ENCODE measurements at places on chromosomes 5 and 9.
A peak's percentile ranks its signal among the peaks of the same experiment; 100 is the strongest.

DNA sequence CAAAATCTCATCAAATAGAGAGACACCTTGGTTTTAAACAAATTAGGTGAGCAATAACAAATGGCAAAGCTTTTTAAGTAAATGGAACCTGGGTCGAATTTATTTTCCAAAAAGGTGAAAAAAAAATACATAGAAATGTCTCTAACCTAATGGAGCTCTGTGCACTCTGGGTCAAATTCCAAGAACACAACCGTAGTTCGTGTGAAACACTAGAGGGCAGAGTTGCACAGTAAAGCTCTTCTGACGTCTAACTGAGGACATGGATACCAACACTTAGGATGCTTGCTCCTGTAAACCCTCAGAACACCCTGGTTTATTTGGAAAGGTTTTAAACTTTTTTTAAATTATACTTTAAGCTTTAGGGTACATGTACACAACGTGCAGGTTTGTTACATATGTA is 18.9 kb downstream of the MARCHF11 start:
- peak; percentile 42 for DNase-seq

DNA sequence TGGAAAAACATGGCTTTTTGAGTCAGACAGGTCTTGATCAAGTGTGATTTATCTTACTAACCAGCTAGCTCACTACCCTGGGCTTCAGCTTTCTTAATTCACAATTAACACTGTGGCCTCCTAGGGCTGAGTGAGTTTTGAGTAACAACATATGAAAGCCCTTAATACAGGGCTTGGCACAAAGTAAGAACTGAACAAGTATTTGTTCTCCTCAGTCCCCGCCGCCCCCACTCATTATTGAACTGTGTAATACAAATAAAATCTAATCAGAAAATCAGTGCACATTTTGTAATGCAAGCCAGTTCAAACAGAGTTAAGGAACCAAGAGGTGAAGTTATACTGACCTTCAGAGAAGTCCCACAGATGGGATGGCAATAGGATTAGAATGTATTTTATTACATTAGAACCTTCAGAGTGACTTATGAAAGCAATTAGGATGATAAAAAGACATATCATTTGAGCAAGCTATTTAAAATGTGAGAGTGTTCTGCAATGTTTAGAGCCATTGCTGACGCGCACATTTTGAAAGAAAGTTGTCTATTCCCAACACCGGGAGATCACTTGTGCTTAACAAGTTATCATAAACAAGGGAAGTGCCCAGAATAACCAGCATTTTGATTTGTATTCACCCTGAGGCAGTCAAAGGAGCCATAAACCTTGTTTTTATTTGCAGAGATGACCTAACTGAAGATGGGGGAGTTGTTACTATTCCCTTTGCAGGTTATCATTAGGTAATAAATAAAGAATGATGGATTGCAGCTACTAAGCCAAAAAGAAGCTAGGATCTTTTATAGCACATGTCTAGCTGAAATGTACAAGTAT is 19.4 kb downstream of the ADAMTS16 start:
- no peak for DNase-seq

DNA sequence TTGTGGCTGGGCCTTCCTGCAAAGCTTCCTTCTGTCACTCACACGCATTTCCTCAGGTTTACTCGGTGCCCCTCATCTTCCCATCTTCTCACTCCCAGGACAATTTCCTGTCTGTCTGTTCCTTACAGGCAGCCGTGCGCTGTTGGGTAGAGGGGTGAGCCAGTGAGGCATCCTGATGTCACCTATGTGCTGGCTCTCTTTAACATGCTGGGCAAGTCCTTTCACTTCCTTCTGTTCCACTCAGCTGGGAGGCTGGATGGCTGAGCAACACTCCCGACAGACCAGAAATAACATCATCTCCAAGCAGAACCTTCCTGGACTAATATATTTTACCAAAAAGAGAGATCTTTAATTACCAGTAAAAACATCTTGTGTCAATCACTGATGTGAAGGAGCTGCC is 103.0 kb downstream of the HSD17B3 start:
- no peak for DNase-seq

DNA sequence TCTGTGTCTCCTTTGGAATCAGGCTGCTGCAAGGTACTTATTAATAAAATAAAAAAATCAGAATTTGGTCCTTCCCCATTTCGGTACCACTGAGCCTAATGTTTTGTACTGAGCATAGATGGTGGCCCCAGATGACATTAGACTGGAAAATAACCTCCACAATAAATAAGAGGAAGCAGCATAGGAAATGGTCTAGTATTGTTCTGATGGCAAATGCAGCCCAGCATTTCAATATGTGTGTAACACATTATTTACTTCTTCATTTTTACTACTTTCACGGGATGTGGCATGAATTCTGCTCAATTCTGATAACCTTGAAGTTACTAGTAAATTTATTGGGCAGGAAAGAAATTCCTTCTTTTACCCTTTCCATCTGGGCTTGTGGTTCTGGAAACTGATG is 295.6 kb downstream of the ADGRV1 start:
- no peak for DNase-seq

GRCh38 chr5:94908889-94909480 is 290.5 kb downstream of the SLF1 start:
- DNase-seq = no peak

DNA sequence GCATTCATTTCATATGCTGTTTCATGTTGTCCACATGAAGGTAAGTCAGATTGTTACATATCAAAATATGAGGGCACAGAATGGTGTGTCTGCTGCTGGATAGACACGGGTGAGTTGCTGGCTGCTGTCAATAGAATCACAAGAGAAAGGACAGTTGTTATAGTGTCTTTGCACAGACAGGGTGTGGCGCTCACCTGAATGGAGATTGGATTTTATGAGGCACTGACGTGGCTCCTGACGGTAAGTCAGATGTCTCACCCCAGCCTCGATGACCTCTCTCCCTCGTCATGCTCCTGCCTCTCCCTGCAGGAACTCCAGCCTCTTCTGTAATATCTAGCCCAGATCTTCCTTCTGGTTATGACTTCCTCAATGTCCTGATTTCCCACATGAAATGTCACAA is 75.4 kb upstream of the SELENOP start:
- no peak for DNase-seq

- no peak for DNase-seq
These were observed 31.4 kb upstream of the MTAP start for GRCh38 chr9:21770871-21771560.

DNA sequence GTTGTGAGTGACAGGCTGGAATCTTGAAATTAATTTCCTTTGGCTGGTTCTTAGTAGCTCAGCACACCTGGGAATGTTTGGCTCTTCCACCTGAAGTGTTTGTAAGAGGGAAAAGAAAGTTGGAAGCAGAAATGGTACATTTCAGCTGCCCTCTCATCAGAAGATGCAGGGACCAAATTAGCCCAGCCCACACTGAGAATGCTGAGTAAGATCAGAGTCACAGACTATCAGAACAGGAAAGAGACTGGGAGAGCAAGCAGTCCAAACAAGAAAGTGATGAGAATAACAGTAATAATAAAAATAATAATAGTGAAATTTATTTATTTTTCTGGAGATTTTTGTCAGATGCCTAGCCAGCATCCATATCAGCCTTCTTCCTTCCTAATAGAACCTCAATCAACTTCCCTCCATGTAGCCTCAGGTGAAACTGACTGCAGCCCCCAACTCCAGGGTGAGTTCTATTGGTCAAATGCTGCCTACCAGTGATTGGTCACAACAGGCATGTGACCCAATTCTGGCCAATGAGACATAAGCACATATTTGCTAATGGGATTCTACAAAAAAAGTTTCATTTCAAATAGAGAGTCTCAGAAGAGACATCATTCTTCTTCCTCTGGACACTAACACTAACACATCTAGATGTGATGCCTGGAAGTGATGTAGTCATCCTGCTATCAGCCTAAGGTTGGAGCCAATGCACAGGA is 31.2 kb upstream of the ADRA1B start:
- no peak for DNase-seq

DNA sequence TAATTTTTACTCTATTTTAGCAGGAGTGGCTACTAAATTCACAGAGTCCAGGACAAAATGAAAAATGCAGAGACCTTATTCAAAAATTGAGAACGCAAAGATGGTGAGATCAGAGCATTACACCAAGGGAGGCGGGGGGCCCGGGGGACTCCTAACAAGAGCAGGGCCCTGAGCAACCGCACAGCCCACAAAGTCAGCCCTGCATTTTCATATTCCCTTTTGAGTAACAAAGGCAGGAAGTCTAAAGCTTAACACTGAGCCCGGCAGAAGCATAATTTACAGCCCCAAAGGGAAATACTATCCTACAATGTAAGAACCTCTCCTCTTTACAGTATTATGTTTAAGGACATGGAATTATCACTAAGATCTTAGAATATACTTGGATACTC is 69.4 kb downstream of the TLE1 start:
- DNase-seq = no peak
